ENCODE measurements at places on chromosomes 7 and 10.
A peak's percentile ranks its signal among the peaks of the same experiment; 100 is the strongest.

- no peak for DNase-seq
These were observed 2.0 kb upstream of the HMX3 start for GRCh38 chr10:123133541-123134342.

- DNase-seq: no peak
These were observed 2.3 kb downstream of the METTL27 start for GRCh38 chr7:73839743-73840714.

GRCh38 chr7:77396894-77397547, 19.1 kb downstream of the GSAP start:
- no peak for DNase-seq

- no peak for DNase-seq
These were observed 20.8 kb downstream of the ACSM6 start for GRCh38 chr10:95214793-95215192.

- no peak for DNase-seq
These were observed 83.6 kb downstream of the TMEM106B start for GRCh38 chr7:12294701-12295100.

GRCh38 chr7:77587272-77587671, 50.2 kb downstream of the PTPN12 start:
- no peak for DNase-seq

DNA sequence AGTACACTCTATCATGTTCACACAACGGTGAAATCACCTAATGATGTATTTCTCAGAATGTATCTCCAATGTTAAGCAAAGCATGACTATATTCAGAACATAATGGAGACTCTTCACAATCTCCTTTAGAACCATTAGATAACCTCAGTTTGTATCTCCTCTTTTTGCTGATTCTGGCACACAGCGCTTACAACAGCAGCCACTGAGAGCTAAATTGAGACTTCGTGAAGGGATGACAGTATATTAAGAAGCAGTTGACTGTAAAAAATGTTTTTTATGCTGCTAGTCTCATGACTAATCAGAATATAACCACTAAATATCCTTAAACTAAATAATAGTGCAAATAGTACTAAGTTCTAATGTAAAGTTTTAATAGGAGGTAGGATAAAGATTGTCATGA, 46.9 kb downstream of the KMT2E start:
- DNase-seq: no peak

GRCh38 chr10:84397735-84398144, 69.4 kb downstream of the CCSER2 start:
- no peak for DNase-seq

- DNase-seq: no peak
These were observed 43.1 kb downstream of the MBL2 start for GRCh38 chr10:52729271-52730104.

DNA sequence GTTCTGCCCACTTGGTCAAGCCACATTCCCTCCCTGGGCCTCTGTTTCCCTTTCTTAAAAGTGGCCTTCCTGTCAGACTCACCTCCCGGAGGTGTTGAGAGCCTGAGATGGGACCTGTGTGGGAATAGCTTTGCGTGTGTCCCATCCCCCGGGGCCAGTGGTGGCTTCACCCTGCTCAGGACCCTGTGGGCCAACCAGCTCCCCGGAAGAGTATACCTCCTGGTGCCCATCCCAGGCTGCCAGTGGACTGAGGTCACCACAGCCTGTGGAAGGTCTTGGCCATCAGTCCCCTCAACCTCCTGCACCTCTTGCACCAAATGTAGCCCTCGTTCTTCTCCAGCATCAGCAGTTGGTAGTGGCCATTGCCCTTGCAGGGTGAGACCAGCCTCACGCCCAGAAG, 145.1 kb downstream of the RGS10 start:
- no peak for DNase-seq

DNA sequence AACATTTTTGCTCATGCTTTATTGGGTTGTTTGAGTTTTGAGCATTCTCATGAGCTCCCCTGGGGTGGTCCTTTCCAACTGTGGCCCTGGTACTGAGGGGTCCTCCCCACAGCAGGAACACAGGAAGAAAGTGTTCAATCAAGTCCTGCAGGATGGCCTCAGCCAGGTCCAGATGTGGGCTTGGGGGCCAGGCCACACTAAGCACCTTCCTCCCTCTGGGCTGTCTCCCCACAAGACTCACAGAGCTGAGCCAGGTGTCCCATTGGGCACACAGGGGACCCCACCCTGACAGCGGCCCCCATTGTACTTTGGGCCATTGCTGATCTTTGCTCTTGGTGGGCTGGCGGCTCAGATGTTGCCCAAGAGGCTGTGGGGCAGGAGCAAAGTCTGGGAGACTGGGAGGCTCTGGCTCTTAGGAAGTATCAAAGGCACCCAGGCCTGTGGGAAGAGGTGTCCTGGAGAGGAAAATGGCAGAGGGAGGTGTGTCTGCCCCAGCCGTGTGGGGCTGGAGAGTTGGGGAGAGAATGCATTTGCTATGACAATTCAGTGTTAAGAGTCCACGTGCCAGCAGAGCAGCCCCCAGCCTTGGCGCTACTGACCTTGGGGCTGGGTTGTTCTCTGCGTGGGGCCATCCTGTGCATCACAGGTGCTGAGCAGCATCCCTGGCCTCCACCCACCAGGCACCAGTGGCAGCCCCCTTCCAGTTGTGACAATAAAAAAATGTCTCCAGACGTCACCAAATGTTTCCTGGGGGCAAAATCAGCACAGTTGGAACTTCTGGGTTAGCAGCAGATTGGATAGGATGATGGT, 17.8 kb downstream of the SCART1 start:
- no peak for DNase-seq

DNA sequence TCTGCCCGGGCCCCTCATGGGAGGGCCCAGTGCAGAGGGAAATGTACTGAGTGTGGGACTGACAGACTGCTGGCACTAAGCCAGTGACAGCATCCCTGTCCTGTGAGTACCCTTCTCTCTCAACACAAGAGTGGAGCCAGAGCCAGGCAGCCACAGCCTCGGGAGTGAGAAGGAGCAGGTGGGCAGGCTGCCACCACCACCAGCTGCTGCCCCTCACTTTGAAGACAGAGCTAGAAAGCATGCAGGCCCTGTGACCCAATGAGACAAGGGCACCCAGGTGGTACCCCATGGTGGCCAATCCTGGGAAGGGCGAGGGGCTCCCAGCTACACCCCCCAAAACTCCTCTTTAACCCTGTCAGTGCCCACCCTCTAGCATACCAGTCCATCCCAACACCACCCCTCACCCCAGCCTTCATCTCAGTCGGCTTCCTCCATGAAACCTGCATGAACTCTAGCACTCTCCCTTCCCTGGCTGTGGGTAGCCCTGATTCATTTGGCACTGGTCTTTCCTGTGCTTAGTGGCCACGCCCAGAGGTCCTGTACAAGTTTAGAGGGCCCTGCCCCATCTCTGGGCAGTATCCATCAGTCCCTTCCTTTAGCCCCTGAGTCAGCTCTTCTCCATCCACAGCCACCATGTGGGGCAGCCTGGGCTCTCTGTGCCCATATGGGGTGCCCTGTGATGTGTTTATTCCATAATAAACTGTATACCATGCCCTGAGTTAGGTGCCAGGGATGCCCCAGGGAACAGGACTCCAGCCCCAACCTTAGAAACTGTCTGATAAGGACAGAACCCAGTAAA, 207.0 kb upstream of the ZMIZ1 start:
- peak; percentile 38 for DNase-seq

GRCh38 chr7:109351493-109351892, 781.8 kb downstream of the DNAJB9 start:
- no peak for DNase-seq

DNA sequence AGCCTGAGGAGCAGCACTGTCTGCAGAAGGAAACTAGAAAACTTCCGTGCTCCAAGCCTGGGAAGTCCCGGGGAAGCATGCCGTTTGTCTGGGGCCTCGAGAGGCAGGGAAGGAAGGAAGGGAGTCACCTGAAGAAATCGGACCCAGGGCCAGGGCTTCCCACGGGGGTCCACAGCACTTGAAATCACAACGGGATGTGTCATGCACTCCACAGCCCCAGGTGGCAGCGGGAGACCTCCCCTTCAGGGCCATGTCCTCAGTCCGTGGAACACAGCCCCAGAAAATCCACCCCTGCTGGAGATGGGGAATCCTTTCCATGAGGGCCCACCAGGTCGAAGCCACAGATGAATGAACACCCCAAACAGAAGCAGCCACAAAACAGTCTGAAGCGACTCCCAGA, 239.5 kb downstream of the MGMT start:
- no peak for DNase-seq

- DNase-seq: no peak
These were observed 179.5 kb upstream of the RNF32 start for GRCh38 chr7:156460858-156461627.

- DNase-seq: no peak
These were observed 31.4 kb upstream of the CHST15 start for GRCh38 chr10:124124769-124125161.

DNA sequence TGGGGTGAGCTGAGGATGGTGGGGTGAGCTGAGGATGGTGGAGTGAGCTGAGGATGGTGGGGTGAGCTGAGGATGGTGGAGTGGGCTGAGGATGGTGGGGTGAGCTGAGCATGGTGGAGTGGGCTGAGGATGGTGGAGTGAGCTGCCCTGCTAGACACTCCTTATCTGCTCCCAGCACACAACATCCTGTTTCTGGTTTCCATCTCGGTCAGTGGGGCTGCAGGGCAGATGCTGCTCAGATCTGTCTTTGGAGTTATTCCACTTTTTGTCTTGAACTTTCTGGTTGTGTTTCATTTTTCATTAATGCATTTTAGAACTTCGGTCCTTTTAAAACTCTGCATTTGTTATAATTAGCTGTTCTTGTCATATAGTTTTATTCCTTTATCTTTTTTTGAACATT, 67.9 kb upstream of the ANTXRL start:
- DNase-seq: no peak

Measured in NCI-H524 treated with DMSO at 0.1 percent for 48 hours (cell line).